ENCODE measurements at places on chromosomes 3 and 15.

- DNase-seq: no peak
These were observed 43.4 kb downstream of the FAM174B start for GRCh38 chr15:92611995-92612745.

- DNase-seq: no peak
These were observed 246.4 kb upstream of the LRIG1 start for GRCh38 chr3:66747261-66747660.

DNA sequence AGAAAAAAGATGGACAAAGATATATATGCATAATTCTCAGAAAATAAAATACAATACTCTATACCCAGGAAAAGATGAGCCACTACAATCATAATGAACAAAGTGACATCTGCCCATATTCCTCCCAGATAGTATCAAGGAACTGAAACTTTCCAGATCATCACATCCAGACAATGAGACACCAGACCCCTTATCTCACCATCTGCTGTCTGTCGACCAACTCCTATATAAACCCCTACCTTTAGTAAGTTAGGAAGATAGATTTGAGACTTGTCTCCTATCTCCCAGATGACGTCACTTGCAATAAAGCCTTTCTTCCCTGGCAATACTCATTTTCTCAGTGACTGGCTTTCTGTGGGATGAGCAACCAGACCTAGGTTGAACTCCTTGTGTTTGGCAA lies 1071.6 kb downstream of the PLOD2 start:
- no peak for DNase-seq

DNA sequence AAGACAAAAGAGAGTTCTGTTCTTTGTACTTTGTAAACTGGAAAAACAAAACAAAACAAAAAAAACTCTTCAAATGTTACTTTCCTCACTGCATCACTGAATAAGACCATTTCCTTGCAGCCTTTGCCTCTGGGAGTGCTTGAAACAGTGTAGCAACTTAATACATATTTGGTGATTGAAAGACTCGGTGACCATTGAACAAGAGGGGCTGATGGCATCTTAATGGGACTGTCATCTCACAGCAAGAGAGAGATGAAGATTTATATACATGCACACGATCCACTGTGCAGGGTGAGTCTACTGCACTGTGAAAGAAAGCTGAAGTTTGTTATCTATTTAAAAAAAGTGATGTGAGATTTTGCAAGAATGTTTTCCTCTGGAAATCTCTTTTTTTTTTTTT lies 111.9 kb upstream of the KLHL25 start:
- DNase-seq: no peak

DNA sequence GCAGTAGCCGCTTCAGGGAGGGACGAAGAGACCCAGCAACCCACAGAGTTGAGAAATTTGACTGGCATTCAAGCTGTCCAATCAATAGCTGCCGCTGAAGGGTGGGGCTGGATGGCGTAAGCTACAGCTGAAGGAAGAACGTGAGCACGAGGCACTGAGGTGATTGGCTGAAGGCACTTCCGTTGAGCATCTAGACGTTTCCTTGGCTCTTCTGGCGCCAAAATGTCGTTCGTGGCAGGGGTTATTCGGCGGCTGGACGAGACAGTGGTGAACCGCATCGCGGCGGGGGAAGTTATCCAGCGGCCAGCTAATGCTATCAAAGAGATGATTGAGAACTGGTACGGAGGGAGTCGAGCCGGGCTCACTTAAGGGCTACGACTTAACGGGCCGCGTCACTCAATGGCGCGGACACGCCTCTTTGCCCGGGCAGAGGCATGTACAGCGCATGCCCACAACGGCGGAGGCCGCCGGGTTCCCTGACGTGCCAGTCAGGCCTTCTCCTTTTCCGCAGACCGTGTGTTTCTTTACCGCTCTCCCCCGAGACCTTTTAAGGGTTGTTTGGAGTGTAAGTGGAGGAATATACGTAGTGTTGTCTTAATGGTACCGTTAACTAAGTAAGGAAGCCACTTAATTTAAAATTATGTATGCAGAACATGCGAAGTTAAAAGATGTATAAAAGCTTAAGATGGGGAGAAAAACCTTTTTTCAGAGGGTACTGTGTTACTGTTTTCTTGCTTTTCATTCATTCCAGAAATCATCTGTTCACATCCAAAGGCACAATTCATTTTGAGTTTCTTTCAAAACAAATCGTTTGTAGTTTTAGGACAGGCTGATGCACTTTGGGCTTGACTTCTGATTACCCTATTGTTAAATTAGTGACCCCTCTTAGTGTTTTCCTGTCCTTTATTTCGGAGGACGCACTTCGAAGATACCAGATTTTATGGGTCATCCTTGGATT lies at the start of gene MLH1:
Gene MLH1, plus strand, starts transcription at position 193 of the 958 bp plus-strand sequence. Its CDS starts 30 bp downstream, at position 223.
- DNase-seq: peak; percentile 100

GRCh38 chr3:6791161-6791560 lies 69.8 kb upstream of the GRM7 start:
- DNase-seq: no peak

DNA sequence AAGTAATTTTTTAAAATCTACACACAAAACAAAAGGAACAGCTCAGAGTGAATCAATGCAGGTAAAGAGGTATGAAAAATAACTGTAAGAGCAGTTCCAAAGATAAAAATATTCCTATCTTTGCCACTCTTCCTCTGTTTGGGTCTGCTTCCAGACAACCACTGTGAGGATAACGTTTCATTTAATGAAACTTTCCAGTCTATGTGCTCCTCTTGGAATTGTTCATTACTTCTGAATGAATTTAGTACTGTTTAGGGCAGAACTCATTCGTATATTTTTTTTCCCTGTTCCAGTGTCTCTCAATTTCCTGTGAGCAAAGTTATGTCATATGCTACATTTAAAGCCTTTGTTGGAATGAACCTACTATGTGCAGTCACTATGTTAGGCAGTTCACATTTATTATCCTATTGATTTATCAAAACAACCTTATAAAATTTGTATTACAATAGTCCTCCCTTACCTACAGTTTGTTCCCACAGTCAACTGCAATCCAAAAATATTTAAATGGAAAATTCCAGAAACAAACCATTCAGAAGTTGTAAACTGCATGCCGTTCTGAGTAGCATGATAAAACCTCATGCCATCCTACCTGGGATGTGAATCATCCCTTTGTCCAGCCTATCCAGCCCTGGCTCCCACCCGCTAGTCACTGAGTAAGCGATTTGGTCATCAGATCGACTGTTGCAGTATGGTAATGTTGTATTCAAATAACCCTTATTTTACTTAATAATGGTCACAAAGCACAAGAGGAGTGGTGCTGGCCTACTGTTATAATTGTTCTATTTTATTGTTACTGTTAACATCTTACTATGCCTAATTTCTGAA lies 98.1 kb downstream of the TMCC1 start:
- no peak for DNase-seq

GRCh38 chr15:40501487-40501886 lies 30.7 kb downstream of the CHST14 start:
- DNase-seq: no peak

GRCh38 chr3:108378153-108378951 lies 82.0 kb downstream of the HHLA2 start:
- DNase-seq: no peak

DNA sequence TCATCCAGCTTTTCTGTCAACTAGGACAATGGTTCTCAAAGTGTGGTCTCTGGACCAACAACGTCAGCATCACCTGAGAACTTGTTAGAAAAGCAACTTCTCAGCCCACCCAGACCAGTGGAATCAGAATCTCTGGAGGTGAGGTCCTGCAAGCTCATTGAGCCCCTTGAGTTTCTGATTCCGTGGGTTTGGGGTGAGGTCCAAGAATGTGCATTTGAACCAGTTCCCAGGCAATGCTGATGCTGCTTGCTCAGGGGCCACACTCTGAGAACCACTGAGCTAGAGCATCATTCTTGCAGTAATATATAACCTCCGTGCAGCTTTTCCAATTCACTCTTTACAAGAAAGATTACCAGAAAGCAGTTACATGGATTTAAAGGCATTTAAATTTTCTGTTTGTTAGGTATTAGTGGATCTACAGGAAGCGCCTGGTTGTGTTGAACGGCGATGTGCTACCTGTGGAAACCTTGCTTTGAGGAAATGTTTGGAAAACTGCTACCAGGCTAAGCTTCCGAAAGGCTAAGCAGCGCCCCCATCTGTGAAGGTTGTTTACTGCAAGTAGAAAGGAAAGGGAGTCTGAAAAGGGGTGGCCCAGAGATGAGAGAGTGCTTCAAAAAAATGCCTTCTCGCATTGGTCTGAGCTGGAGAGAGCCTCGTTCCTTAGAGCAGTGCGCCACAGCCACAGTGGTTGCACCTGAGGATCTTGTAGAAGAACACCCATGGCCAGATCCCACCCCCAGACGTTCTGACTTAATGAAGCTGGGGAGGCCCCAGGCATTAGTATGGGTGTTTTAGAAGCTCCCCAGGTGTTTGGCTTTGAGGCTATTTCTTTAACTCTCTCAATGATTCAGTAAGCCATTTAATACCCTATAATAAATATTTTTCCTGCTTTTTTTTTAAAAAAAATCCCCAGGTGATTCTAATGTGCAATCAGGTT lies 50.0 kb downstream of the RLBP1 start:
- DNase-seq: peak; percentile 43

GRCh38 chr3:165770781-165771180 lies 66.4 kb downstream of the BCHE start:
- DNase-seq: no peak

- DNase-seq: no peak
These were observed 80.2 kb downstream of the SHQ1 start for GRCh38 chr3:72768006-72768441.

- DNase-seq: peak; percentile 53
These were observed 4.6 kb downstream of the SNUPN start for GRCh38 chr15:75620841-75621391.

Measured in inflammatory macrophage (primary cell).